ENCODE measurements at places on chromosomes 7 and 10.

GRCh38 chr10:22690158-22690557 lies 24.2 kb downstream of the PIP4K2A start:
- no peak for DNase-seq

- no peak for DNase-seq
Measured at GRCh38 chr10:129483430-129484010, 16.5 kb downstream of the MGMT start.

GRCh38 chr10:34187201-34187600 lies 627.9 kb downstream of the PARD3 start:
- no peak for DNase-seq

DNA sequence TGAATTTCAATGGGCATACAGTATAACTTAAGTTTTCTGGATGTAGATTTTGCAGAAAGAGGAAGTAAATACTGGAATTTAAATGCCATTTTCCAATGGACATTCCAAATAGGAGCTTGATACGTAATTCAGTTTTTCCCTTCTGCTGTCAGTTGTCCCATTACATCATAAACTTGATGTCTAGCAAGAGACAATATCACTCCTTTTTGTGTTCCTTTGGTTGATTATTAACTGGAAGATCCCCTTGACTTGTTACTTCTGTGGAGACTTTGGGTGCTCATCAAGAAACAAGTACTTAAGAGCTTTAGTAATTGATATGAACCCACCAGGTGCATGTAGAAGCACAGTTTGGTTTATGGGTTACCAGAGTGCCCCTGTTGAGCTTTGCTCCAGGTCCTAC lies 116.1 kb downstream of the ST7 start:
- no peak for DNase-seq
